ENCODE measurements at places on chromosomes 5 and 9.

GRCh38 chr5:11890777-11891176, 13.5 kb downstream of the CTNND2 start:
- DNase-seq, result no peak

DNA sequence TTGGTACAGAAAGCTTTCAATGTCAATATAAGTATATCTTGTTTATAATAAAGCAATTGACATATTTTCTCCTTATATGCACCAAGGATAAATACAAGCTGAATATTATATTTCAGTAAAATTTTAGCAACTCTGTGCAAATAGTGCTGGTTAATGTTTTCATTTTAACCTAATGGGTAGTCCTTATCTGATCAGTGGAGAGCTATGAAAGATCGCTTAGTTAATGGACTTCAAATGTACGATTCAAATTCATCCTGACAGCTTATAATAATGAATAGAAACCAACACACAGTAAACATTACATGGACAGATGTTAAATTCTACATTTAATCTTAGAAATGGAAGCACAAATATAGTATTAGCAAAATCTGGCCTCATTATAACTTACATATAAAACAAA, 1495.2 kb upstream of the C9orf72 start:
- no peak for DNase-seq

- DNase-seq, result no peak
These were observed 89.4 kb downstream of the SLC44A1 start for GRCh38 chr9:105333811-105334210.

DNA sequence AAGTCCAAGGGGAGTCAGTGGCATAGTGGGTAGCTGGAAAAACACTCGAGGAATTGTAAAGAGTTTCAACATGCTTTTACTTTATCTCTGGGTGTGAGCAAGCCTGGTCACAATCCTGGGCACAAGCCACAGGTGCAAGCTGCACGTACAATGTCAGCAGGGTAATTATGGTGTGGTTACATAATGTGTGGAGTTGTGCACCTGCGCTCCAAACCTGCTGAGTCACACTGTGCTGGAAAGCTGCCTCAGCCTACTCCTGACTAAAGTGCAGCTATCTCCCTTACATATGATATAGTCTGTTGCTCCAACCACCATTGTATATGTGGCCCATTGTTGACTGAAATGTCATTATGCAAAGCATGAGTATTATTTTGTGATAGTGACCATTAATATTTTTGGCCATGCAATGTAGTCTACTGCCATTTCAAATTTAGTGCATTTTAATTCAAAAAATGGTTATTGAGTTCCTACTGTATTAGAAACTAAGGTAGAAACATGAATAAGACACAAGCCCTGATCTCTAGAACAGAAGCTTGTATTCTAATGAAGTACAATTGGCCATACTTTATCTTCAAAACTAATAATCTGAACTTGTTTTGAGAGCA, 160.9 kb upstream of the SLC30A5 start:
- no peak for DNase-seq

- DNase-seq, result no peak
These were observed at the start of gene PTGR1 for GRCh38 chr9:111599092-111599954. TSS of gene PTGR1 (minus strand) at chr9:111599647. CDS start at chr9:111597422, 2,225 bp downstream.

- no peak for DNase-seq
These were observed 19.3 kb downstream of the ISOC1 start for GRCh38 chr5:129113867-129114266.

DNA sequence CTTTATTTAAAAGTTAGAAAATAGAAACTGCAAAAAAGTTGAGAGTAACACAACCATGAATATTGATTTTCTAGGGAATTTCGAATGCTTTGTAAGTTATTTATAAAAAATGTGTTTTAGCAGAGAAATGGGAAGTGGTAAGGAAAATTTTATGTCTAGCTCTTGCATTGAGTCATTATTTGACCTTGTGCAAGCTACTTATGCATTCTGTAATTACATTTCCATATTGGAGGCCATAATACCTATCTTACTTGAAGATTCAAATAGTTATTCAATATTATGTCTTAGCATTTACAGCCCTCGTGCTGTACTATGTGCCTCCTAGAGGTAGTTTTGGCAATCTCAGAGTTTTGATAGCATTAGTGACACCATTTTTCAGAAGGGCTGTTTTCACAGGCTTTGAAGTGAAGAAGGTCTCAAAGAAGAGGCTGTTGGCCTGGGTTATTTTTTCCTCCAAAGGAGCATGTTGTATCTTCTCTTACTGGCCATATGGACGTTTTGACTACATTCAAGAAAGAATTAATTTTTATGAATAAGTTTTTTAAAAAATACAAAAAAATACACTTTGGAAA, 7.4 kb upstream of the DAP start:
- no peak for DNase-seq

- no peak for DNase-seq
These were observed 638.3 kb downstream of the HTR1A start for GRCh38 chr5:63323926-63324325.

- DNase-seq, result no peak
These were observed 13.2 kb downstream of the SPINK1 start for GRCh38 chr5:147818290-147818689.

DNA sequence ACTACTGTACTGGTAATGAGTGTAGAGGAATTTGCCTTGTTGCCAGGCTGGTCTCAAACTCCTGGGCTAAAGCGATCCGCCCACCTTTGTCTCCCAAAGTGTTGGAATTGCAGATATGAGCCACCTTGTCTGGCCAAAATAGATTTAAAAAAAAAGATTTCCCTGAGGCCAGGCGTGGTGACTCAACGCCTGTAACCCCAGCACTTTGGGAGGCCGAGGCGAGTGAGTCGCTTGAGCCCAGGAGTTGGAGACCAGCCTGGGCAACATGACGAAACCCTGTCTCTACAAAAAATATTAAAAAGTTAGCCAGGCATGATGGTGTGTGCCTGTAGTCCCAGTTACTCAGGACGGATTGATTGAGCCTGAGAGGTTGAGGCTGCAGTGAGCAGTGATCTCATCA, 62.5 kb downstream of the IPO11 start:
- DNase-seq, result no peak

DNA sequence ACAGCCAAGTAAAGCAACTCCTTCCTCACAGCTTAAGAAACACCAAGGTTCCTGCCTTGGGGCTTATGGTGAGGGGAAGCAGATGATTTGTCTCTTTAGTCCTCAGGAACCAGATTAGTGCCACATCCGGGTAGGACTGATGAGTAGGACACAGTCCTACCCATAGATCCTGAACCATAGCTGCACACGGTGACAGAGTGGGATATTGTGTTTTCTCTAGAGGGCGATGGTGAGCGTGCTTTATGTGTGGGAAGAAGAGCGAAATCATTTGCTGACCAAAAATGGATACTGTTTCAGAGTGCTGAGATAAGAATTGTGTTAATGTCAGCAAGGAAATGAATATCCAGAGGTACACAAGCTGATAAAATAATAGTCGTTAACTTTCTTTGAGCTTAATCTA, 209.0 kb upstream of the FBXL7 start:
- DNase-seq, result no peak

GRCh38 chr9:70411930-70412831, 2.3 kb downstream of the KLF9 start:
- peak; percentile 47 for DNase-seq

DNA sequence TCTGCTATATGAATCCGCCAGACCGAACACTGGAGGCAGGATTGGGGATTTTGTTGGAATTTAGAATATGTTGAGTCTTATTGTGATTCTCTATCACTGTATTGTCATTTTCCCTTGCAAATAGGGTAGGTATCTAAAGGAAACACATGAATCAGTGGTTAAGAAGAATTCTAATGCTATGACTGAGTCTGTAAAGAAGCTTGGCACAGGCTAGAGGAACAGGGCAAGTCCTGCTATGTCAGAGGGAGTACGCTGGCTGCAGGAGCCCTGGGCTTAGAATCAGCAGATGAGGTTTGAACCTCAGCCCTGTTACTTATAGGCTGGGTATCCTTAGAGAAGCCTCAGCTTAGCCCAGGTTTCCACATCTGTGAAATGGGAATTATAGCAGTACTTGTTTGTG, 198.1 kb downstream of the NR3C1 start:
- DNase-seq, result no peak

- peak; percentile 19 for DNase-seq
These were observed 469 bp downstream of the AGTPBP1 start for GRCh38 chr9:85741095-85741874.

DNA sequence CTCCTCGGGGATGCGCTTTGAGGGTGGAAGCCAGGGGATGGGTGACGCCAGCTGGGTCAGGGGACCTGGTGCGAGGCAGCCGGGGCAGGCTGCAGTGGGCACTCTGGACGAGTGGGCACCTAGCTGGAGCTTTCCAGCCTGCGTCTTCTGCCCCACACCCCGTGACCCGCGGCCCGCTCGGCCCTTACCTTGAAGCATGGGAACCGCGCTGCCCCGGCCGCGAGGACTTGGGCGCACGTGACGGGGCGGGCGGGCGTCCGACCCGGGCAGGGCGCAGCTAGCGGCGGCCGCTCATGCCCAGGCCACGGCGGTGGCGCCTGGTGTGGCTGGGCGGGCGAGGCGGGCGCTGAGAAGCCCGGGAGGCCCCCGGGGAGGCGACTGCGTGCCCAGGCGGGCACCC, 300 bp downstream of the FAM163B start:
- no peak for DNase-seq

GRCh38 chr5:142364251-142365145, 39.7 kb upstream of the SPRY4 start:
- no peak for DNase-seq
